ENCODE measurements at places on chromosomes 7 and 10.
A peak's percentile ranks its signal among the peaks of the same experiment; 100 is the strongest.

DNA sequence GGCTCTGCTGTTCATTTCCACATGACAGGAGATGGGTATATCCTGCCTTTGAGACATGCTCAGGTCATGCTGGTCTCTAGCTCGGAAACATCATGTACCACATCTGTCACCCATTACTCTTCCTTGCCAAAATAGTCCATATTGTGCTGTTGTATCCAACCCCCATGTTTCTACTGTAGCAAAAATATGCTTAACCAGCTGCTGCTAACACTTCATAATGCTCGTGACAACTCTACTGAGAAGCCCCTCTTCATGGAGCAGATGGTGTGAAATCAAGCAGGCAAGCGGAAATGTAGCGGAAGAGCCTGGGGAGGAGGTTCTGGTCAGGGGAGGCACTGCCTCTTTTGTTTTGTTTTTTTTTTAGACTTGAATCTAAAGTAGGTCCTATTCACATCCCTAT lies 82.9 kb downstream of the NPY start:
- DNase-seq = no peak

DNA sequence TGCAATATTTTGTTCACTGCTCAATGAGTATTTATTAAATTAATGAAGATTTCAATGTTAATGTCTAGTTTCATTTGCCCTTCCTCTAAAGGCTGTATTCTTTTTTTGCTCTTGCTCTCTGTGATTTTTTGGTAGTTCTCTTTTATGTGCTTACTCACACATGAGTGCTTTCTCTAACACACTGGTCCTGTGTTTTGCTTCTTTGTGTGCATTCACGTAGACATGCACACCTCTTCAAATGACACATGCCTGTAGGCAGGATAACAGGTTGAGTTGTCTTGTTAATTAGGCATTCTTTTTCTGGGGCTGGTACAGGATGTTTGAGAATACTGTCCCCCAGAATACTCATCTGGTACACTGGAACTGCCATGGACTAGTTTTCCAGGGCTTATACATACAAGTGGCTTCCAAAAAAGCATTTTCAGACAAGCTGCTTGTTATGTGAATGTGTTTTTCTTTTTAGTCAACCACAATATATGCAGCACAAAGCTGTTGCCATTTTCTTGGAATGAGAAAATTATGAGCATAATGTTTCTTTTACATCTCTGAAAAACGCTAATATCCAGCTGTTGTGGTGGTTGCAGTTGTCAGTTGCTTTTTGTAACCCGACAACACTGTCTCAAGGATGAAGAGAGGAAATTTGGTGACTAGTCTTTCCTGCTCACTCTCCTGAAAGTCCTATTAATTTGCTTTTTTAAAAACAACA lies 416.4 kb downstream of the AUTS2 start:
- DNase-seq = no peak

GRCh38 chr7:157013101-157013500 lies 2.6 kb upstream of the MNX1 start:
- DNase-seq = no peak

DNA sequence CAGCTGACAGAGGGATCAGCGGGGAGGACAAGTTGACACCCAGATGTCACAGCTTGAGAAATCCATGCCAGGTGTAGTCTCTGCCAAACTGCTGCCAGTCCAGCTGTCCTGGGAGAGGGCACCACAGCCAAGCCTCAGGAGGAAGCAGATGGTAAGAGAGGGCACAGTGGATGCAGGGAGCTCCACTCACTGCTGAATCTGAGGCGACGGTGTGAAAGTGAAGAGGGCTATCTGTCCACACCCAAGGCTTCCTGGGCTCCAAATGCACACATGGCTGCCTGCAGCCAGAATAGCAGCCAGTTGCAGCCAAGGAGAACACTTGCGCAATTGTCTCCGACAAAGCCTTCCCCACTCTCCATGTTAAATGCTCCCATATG lies 502.4 kb downstream of the GRID1 start:
- no peak for DNase-seq

GRCh38 chr7:16479161-16479560 lies 13.6 kb upstream of the SOSTDC1 start:
- DNase-seq = no peak

DNA sequence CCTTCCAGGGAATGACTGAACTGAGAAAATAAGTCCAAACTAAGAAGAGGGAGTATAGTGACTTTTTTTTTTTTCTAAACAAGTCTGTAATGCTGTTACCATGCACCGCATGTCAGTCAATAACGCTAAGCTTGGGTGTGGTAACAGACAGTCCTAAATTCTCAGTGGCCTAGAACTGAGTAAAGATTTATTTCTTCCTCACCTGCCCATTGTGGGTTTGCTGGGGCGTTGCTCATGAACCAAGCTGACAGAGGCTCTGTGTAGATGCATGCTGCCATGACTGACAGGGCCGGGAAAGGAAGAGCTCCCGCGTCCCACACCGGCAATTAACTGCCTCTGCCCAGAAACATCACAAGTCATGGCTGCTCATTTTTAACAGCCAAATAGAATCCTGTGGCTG lies 25.5 kb upstream of the PRKG1 start:
- DNase-seq = no peak

DNA sequence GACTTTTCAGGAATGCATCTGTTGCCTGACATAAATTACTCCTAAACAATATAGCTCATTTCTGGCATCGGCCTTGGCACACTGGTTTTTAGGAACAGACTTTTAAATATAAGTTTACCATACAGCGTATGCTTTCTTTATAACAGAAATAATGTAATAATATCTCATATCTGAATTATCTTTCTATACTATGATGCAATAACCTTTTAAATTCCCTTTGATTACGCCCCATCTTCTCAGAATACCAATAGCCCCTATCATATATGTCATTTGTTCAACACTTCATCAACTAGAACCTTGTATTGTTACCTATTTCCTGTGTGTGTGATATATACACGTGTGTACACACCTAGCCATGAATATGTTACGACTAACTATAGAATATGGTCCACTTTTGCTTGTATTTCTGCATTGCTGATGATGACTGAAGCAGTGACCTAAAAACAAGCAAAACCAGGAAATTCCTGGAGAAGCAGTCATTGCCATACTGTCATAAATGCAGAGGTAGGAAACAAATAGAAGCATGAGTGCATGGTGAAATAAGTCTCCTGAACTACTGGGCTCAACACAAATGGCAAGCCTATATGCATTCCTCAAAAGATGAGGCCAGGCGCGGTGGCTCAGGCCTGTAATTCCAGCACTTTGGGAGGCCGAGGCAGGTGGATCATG lies 618.4 kb upstream of the NRP1 start:
- no peak for DNase-seq

GRCh38 chr10:51696251-51696650 lies 3.1 kb downstream of the CSTF2T start:
- DNase-seq = no peak

GRCh38 chr10:43362191-43362839 lies 9.1 kb upstream of the FXYD4 start:
- peak; percentile 96 for DNase-seq

- DNase-seq = no peak
These were observed 15.2 kb upstream of the C10orf67 start for GRCh38 chr10:23359692-23360380.

DNA sequence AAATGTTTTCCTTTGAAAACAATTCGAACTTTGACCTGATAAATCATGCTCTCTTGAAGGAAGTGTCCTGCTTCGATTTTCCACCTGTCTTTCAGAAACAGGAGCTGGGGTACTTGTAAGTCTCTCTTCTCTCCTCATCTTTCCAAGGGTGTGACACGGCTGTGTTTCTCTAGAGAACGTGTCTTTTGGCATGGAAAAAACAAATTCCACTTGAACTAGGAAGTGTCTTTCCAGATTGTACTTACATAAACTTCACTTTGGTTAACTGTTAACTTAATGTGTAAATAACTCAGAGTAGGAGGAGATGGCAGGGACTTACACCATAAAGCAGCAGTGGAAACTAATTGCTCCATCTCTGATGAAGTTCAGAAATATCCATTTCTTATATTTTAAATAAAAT lies 4.2 kb upstream of the CALCR start:
- no peak for DNase-seq

- DNase-seq = no peak
These were observed 29.0 kb downstream of the DHTKD1 start for GRCh38 chr10:12097791-12098190.

DNA sequence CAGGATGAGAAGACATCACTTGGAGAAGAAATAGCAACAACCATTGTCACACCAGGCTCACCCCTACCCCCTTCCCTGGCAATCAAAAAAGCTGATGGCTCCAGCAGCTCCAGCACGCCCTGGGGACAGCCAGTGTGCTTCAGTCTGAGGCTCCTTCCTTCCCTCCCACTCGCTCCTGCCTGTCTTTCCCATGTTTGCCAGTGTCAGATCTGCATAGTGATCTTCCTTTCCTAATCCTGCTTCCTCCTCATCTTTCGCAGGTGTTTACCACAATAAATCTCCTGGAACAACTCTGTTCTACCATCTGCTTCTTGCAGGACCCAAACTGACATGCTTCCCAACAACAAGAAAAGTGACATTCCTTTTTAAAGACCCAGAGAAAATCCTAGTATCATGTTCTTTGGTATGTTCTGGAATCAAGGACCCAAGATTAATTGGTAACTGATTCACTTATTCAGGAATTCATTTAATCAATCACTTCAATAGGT lies 57.1 kb downstream of the STEAP1B start:
- no peak for DNase-seq

GRCh38 chr7:127893547-127893946 lies 137.7 kb downstream of the LRRC4 start:
- DNase-seq = no peak

DNA sequence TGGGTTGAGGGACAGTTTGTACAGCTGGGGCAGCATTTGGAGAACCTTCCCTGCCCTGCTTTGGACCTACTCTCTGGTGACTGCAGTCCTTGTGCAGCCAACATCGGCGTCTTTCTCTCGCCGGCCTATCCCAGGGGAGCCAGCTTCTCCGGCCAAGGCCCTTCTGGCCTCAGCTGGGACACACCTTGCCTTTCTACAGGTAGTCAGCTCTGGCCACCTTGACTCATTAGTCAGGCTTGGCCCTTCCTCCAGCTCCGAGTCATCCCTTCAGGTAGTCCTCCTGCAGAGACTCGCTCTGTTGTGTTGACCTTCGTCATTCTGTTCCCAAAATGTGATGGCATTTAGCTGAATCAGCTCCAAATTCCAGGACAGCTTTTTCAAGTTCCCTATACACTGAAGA lies 145.0 kb upstream of the CHST15 start:
- no peak for DNase-seq

DNA sequence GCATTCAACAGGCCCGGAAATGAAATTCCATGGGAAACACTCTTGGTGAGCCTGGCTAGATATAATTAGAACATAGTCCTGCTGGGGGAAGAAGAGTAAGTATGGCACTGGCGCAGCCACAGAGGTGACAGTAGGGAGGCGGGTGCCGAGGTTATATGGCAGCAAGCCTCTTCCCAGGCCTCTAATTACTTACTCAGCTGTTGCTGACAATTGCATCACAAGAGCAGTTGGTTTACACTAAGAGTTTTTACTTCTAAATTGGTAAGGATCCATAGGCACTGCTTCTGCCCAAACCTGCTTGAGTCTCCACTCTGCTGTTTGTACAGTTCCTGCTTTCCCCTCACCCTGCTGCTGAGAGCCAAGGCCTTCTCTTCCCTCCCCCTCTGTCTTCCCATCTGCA lies 93.3 kb upstream of the DUSP5 start:
- DNase-seq = no peak

DNA sequence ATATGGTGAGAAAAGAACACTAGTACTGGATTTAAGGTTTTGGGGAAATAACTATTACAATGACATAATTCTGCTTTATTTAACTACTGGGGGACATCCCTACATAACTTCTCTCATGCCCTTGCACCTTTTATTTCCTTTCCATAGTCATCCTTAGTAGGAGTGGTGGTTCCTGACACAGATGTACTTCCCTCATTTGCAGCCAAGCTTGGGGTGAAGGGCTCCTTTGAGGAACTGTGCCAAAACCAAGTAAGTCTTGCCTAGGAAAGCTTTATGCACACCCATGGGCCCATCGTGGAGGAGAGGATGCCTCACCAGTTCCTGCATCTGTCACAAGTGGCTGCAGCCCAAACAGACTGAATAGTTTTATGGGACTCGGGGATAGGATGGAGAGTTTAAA lies 20.6 kb downstream of the ZDHHC6 start:
- DNase-seq = no peak

DNA sequence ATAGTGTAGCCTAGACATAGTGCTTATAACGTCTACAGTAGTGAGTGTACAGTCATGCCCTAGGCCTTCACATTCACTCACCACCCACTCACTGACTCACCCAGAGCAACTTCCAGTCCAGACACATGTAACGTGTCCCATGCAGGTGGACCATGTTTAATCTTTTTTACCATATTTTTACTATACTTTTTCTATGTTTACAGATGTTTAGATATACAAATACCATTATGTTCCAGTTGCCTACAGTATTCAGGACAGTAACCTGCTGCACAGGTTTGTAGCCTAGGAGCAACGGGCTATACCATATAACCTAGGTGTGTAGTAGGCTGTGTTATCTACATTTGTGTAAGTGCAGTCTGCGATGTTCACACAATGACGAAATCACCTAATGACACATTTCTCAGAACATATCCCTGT lies 11.0 kb downstream of the MPP7 start:
- no peak for DNase-seq

- no peak for DNase-seq
These were observed 279.8 kb upstream of the ZNF32 start for GRCh38 chr10:43928425-43928968.

DNA sequence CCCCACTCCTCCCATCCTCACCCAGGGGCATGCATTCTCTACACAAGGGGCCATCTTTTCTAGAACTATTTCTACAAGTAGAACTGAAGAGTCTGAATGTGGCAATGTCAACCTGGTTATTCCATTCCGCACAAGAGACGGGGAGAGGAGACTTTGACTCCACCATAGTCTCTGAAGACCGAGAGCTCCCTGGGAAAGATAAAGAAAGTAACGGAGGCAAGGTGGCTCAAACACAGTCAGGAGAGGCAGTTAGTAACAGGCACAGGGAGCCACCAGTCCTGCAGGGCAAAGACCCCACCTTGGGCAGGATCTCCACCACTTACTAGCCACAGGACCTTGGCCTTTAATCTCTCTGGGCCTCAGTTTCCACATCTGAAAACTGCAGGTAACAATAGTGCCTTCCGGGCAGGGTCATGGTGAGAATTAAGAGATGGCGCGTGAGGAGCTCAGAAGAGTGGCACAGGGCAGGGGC lies 100.3 kb downstream of the TNS3 start:
- DNase-seq = no peak

- DNase-seq = no peak
These were observed 1.8 kb upstream of the KCP start for GRCh38 chr7:128912281-128912680.

GRCh38 chr7:143510854-143511592 lies 33.4 kb downstream of the TAS2R41 start:
- no peak for DNase-seq

GRCh38 chr7:43785420-43785819 lies 26.9 kb downstream of the BLVRA start:
- no peak for DNase-seq

GRCh38 chr10:132551808-132552130 lies 14.2 kb downstream of the INPP5A start:
- DNase-seq = no peak

- DNase-seq = no peak
These were observed 219.9 kb downstream of the CELF2 start for GRCh38 chr10:11237571-11237970.

- DNase-seq = no peak
These were observed 18.8 kb upstream of the INPP5A start for GRCh38 chr10:132518572-132519381.
